ENCODE measurements at places on chromosomes 1 and 21.

DNA sequence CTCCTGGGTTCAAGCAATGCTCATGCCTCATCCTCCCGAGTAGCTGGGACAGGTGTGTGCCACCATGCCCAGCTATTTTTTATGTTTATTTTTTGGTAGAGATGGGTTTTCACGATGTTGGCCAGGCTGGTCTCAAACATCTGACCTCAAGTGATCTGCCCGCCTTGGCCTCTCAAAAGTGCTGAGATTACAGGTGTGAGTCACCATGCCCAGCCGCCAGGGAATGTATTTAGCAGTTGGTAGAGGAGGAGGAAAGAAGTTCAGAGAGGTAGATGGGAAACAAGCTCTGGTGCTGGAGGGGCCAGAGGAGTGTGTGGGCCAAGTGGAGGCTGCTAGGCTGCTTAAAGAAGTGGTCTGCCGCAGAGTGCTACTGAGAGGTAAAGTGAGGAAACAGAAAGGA is 6.0 kb downstream of the DOP1B start:
- DNase-seq, result no peak

GRCh38 chr1:159913451-159914192 is 11.7 kb downstream of the TAGLN2 start:
- no peak for DNase-seq

DNA sequence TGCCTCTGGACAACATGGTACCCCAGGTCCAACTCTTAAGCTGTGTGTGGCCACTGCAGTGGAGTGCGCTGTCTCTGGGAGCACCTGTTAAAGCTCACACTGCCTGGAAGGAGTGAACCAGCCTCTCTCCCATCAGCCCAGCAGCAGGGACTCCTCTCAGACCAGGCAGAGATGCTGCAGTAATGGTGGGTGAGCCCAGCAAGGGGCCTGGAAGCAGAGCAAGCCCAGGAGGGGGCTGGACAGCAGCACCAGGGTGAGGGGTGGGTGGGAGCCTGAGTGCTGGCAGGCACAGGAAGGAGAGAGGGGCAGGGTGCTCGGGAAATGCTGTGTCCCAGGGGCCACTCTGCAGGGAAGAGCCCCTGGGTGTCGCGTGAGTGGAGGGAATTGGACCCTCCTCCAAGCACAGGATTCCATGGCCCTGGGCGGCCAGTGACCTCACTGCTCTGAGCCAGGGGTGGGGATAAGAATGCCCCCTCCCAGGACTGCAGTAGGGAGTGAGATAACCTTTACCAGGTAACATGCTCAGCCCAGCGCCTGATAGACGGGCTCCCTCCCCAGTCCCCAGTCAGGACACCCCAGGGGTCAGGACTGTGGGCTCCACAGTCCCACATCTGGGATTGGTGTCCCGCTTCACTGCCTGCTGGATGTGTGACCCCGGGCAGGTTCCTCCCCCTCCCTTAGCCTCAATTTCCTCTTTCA is 313.1 kb downstream of the MATN1 start:
- no peak for DNase-seq

DNA sequence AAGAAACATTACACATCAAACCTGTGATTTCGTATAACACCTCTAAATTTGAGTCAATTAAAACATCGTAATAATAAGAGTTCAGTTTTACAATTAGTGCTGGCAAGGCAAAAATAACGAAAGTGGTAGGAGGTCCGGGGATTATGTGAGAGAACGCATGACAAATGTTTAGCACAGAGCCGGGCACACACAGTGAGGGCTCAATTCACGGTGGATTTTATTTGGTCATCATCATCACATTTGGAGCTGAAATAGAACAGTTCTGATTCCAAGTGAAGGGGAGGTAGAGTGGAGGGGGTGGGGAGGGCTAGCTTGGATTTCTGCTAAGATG is 20.0 kb downstream of the H3-3A start:
- DNase-seq, result no peak

Data from NCI-H1105 (cell line).